Stimulated activated CD4-positive, alpha-beta T cell treated with anti-CD3 and anti-CD28 coated beads, TNF-alpha, amount 100 ng/mL, for 24 hours (primary cell): ENCODE measurements at places on chromosomes 1 and 21.
A peak's percentile ranks its signal among the peaks of the same experiment; 100 is the strongest.

DNA sequence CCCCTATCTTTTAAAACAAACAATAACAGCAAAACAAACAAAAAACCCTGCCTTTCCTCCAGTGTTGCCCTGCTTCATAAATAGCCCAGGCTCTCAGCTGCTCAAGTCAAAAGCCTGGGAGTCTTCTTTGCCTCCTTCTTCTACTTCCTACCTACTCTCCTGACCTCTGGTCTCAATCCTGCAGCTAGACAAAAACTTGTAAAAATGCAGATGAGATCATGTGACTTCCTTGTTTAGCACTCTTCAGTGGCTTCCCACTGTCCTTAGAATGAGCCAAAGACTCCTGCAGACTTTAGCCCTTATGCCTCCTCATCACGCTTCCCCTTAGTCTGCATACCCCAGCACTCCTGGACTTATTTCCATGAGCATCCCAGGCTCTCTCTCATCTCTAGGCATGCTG lies 55.0 kb upstream of the ZNF644 start:
- no peak for DNase-seq

GRCh38 chr1:228697207-228698016 lies 37.9 kb upstream of the RHOU start:
- no peak for DNase-seq

DNA sequence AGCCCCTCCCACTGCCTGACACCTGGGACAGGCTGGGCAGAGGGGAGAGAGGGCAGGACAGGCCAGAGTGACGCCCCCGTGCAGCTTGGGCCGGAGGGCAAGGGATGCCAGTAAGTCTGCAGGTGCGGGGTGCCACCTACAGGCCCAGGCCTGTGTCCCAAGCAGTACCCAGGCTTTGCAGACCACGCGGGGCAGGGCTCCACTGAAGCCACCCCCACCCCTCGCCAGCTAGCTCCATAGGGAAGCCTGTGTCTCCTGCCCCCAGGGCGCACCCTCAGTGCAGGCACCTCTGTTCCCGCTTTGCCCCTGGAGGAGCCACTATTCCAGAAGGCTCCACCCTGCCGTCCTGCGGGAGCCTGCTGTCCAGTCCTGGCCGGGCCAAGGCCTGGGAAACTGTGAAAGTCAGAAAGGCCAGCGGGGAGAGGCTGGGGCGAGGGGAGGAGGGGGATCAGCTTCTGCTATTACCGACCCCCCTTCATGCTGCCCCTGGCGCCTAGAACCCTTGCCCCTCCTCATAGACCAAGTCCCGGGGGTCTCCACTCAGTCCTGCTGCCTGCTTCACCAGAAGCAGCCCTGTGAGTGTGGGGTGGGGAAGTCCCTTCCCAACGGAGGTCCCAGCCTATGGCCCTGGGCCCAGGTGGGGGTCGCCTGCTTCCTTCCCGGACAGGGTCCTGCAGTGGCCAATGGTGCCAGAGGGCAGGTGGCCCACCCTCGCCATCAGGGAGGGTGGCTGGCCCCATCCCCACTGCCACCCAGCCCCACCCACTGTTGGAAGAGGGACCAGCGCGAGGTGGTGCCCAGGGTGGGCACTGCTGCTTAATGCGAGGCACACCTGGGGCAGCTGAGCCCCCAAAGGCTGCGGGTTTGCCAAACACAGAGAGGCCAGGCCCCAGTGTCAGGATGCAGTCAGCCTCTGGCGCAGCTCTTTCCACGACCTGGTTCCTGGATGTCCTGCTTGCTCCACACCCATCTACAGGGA lies 54.4 kb downstream of the KCNAB2 start:
- no peak for DNase-seq

GRCh38 chr1:1402072-1402900 lies 3.2 kb upstream of the CCNL2 start:
- no peak for DNase-seq

- DNase-seq = no peak
Observed at GRCh38 chr1:197770243-197770642, 5.0 kb downstream of the DENND1B start.

DNA sequence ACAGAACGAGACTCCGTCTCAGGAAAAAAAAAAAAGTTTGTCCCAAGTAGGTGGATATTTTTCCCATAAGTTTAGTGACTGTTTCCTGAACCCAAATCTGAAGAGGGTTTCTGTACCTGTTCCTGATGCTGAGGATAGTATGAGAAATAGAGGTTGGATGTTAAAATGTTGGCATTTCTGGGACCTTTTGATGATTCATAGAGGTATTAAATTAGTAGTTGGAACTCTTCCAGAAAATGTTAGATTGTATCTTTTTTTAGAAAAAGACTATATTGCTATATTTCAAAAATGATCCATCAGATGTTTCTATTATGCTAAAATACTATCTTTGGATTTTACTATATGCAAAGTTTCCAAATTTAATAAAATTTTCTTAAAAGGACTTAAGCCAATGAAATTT lies 2.9 kb upstream of the CENPL start:
- no peak for DNase-seq

DNA sequence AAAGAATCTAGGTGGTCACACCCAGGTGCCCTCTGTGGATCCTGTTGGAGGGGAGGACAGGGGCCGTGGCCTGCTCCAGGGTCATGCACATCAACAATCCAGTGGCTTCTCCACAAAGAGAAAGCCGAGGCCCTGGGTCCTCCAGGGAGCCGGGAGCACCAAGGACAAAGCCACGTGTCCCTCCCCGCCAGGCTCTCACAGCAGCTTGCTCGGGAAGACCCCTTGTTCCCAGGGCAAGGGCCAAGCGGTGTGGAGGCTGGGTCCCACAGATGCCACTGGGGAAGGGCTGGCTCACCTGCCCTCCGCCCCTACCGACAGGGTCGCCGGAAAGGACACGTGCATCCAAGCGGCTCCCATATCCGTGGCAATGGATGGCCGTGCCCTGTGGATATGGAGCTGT lies 192.9 kb upstream of the VAMP3 start:
- DNase-seq = no peak

DNA sequence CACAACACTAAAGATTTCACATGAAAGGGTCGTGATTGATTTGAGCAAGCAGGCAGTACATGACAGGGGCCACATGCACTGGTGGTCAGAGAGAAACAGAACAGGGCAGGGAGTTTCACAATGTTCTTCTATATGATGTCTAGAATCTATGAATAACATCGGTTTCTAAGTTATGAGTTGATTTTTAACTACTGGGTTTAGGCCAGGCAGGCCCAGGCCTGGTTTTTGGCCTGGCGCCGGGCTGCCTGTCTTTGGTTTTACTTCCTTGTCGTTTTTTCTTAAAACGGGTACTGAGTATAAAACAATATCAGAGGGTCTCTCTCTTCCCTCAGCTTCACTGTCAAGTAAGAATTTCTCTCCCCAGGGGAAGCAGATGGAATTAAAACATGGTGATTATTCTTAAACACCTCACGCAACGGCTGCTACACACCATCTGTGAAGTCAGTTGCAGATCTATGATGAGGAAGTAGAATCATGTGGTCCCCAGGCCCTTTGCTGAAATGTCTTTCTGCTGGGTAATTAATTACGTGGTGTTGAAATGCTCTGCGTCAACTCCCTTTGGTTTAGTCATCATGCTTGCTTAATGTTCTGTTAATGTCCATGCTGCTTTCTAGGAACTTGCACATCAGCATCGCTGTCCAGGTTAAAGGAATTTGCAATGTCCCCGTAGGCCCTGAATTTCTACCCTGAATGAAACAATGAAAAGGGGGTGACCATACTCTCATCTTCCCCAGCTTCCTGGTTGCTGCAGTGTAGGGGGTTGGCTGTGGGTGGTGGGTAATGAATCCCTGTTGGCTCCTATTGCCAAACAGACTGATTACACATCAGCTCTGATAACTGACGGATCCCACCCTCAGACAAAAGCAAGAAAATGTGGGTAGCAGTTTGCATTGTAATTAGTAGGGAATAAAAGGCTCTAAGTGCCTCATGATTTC lies 70.3 kb downstream of the SERINC2 start:
- no peak for DNase-seq

DNA sequence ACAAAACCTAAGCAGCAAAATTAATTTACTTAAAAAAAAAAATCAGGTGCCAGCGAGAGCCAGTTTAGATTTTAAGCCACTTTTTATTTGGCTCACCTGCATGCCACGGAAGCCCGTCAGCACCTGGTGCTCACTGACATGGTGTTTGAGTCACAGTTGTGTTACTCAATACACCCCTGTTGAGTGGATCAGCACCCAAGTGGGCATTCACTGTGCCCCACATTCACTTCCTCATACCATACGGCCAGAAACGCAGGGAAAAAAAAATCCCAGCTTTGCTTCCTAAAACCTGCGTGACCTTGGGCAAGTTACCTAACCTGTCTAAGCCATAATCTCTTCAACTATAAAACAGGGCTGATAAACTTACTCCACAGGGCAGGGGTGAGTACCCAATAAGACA lies 42.8 kb upstream of the SIM2 start:
- no peak for DNase-seq

- DNase-seq = no peak
Observed at GRCh38 chr1:51344602-51345299, 14.4 kb upstream of the TTC39A start.

- DNase-seq = no peak
Observed at GRCh38 chr1:47443530-47444296, 5.9 kb downstream of the FOXD2 start.

GRCh38 chr1:207454046-207454964 lies at the start of gene CR2:
TSS of gene CR2 (plus strand) at chr1:207454328. CDS start at chr1:207454419, 91 bp downstream.
- peak; percentile 29 for DNase-seq

- DNase-seq = no peak
Observed at GRCh38 chr1:81812712-81813111, 12.0 kb downstream of the ADGRL2 start.

DNA sequence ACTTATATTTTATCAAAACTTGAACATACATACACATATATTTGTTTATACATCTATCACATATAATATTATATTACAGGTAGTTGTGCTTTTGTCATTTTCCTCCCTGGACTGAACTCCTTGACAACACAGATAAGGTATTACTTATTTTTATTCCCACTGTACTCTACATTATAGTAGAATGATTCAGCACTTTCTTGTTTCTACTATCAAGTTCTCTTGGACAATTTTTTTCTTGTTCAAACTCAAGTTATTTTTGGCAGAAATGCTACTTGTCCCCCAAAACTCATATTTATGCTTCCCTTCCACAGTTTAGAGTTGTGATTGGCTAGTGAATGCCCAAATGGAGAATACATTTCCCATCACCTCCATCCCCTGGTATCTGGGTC lies 10.8 kb upstream of the PTPRC start:
- DNase-seq = no peak

DNA sequence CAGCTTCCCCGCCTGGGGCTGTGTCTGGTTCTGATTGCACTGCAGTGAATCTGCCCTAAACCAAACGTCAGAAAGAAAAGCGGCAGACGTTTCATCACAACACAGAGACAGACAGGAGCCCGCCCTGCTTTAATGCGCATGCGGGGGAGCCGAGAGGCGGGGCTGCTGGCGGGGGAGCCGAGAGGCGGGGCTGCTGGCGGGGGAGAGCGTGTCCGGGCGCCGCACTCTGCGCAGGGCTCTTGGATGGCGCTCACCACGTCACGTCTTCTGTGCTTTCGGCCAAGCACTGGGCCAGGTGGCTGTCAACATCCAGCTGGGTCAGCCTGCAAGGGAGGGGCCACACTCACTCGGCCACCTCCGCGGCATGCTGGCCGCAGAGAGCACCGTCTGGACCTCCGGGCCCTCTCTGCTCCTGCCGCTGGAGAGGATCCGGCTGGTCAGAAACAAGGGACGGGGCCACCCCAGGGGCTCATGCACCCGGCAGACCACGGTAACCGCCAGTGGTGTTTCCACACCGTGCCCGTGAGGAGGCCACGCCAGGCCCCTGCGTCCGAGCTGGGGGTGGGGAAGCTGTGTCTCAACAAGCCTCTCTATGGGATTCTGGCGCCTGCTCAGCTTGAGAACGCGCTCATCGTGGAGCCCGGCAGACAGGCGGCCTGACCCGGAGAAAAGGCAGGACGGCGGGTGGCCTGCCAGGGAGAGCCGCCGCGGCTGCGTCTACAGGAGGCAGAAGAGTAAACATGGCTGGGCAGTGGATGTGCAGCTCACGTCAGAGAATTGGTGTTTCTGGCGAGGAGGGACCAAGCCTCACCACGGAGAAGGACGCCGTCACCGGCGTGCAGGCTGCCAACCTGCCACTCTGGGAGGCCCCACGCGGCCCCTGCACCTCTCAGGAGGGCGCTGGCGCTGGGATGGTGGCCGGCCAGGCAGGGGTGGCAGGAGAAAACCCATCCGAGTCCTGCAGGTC lies 4.8 kb downstream of the FAAP20 start:
- DNase-seq = peak; percentile 76
